Activated B cell treated with CpG ODN at 0.5 μM for 24 hours (primary cell): ENCODE measurements at places on chromosomes 16 and 17.

DNA sequence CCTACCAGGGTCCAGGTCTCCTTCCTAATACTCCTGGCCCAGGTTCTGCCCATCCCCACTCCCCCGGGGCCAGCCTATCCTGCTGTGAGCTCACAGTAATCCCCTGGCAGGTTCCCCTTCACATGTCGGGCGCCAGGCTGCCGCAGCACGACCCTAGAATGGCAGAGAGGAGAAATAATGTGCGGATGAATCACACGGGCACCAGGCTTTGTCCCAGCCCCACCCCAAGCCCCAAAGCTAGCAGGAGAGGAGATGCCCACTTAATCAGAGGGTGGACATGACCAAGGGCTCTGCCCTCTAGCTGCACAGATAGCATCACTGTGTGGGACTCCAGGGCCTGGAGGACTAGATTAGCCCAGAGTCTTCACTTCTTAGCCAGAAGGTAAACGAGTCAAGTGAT is 39.5 kb downstream of the ST3GAL2 start:
- DNase-seq, result no peak

DNA sequence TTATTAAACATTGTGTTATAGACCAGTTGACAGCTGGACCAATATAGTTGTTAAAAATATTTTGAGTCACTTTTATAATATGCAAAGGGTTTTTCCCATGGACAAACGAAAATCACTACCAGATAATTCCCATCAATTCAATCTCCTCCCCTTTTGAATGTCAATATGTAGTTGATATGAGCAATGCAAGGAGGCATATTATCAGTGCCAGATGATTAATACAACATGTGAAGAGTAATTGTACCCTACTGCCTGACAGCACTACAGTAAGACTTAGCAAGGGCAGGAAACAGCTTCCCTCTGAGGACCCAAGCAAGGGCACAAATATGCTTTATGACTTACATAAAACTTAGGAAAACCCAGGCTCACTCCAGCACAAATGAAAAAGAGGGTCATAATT is 17.3 kb downstream of the KANSL1 start:
- DNase-seq, result no peak

- no peak for DNase-seq
Measured at GRCh38 chr17:44049294-44050060, 17.0 kb downstream of the LSM12 start.

DNA sequence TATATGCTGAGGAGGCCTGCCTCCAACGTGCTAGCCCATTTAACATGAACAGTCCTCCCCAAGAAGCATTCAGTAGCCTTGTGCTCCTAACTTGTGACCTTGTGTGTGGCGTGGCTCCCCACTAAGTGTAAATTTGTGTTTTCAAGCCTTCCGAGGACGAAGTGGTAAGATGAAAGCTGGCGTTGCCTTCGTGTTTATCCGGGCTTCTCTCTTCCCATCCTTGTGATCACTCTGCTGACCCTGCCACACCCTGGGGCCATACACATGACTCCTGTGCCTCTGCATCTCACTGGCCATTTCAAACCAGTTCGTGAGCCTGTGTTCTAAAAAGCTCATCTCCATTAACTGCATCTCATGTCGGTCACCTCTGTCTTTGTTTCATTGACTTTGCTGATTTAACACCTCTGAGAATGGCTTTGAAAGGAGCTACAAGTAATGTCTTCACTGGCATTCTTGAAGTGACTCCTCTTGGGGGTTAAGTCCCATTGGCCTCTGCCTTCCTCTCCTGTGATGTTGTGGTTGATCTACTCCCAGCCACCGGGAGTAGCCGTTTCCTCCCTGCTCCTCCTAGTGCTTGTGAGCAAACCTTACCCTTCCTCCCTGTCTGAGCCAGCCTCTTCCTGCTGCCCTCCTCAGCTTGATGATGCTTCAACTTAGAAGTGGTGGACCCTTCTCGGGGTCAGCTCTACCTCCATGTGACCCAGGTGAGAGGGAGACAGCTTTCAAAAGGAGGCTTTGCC is 27.4 kb upstream of the NAGLU start:
- no peak for DNase-seq

GRCh38 chr16:2584729-2585650 is 47.2 kb downstream of the PDPK1 start:
- no peak for DNase-seq

DNA sequence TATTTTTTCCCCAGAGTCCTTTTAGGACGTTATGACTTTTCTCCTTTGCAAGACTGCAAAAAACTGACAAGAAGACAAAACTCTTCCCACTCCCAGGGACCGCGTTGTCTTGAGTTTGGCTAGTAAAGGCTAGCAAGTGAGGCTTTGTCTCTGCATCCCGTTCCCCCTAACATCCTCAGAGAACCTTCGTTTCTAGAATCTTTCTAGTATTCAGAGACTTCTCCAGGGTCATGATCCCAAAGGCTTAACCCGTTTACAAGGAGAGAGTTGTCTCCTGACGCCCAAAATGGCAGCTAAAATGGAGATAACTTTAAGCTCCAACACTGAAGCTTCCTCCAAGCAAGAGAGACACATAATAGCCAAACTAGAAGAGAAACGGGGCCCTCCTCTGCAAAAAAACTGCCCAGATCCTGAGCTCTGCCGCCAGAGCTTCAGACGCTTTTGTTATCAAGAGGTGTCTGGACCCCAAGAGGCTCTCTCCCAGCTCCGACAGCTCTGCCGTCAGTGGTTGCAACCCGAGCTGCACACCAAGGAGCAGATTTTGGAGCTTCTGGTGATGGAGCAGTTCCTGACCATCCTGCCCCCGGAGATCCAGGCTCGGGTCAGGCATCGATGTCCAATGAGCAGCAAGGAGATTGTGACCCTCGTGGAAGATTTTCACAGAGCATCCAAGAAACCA is 843 bp downstream of the ZNF174 start:
- DNase-seq, result no peak
